ENCODE measurements at places on chromosomes 11 and 22. TPM values are rescaled to one million over a fixed set of nuclear protein-coding genes. Genes with fewer than 3 reads are reported as not detected.

The NLRP6 gene
- 2.5 TPM for total RNA-seq

DNA sequence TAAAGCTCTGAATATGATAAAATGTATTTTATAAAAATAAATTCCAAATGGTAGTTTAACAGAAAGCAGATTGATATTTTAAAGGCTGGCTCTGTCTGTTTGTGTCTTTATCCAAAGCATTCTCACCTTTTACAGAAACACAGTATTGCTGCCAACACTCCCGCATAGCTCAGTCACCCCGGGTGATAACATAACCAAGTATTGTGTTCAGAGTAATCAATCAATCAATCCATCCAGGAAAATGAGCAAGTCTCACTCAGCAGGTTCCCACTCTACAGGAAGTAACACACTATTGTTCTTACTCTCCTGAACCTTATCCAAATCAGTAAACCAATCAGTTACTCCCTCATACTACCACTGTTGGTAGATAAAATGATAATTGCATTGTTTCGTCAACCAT lies 203.4 kb downstream of the LRRC4C start:
- H3K4me3 ChIP-seq: no peak overlapping the region
- H3K27ac ChIP-seq: no peak overlapping the region
- DNase-seq: no peak
- no peaks in the 10 kb centered on the region for H3K36me3 ChIP-seq

The ADORA2A gene
- total RNA-seq: 19.8 TPM

The TPCN2 gene
- total RNA-seq: 26.0 TPM

The MRGPRF gene
- not detected for total RNA-seq

DNA sequence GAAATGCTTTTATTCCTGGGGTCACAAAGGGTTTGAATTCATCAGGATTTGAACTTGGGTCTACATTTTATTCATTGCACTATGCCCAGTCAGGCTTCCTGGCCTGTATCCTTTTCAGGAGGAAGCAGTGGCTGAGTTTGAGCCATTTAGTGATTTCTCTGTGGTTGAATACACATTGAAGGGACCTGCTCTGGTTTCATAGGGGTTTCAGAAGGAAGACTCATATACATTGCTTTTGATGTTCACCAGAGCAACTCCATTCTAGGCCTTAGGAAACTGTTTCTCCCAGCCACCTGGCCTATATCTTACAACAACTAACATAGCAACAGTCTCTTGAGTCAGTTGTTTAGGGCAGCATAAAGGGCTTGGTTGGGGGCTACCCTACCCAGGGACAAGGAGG lies 165.7 kb downstream of the INSC start:
- no peaks in the 10 kb centered on the region for H3K36me3 ChIP-seq
- H3K27me3 ChIP-seq: peaks cover 7% of the 10 kb centered on the region
- no peaks in the 10 kb centered on the region for H3K4me1 ChIP-seq
- H3K4me3 ChIP-seq: no peak overlapping the region
- H3K27ac ChIP-seq: no peak overlapping the region

DNA sequence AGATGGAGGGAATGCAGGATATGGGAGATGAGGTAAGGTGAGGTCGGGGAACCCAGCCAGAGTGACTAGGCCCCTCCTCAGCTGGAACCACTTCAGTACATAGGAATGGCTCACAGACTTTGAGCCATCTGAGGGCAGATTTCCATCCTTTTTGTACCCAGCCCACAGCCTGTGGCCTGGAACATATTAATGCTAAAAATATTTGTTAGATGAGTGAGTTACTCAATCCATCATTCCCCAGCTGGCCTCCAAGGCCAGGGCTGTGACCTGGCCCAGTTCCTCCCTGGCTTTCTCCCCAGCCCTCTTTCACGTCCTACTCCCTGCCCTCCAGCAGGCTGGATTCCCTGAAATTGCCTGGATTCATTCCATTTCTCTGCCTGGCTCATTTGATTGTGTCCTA lies 57.2 kb upstream of the PRDM11 start:
- peaks cover 18% of the 10 kb centered on the region for H3K4me1 ChIP-seq
- H3K36me3 ChIP-seq: no peaks in the 10 kb centered on the region
- no peak overlapping the region for H3K4me3 ChIP-seq
- peaks cover 12% of the 10 kb centered on the region for H3K27me3 ChIP-seq

DNA sequence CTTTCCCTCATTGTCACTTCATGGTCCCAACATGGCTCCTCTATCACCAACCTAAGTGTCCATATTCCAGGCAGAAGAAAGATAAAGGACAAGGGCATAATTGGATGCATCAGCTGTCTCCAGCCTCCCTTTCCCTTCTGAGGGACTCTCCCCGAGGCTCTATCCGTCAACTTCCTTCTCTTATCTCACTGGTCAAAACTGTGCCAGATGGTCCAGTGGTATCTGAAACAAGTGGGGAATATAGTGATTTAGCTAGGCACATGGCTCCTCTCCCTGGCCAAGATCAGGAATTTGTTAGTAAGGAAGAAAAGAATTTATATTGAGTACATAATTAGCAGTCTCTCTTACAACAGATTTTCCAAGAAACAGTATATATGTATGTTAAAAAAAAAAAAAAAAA lies 12.6 kb upstream of the SPON1 start:
- H3K27me3 ChIP-seq: peaks cover 17% of the 10 kb centered on the region
- peaks cover 9% of the 10 kb centered on the region for H3K4me1 ChIP-seq
- no peaks in the 10 kb centered on the region for H3K36me3 ChIP-seq
- no peak overlapping the region for H3K4me3 ChIP-seq

GRCh38 chr11:114296605-114297372 lies 590 bp downstream of the NNMT start:
- H3K4me3 ChIP-seq: no peak overlapping the region
- peaks cover 1% of the 10 kb centered on the region for H3K4me1 ChIP-seq
- H3K27me3 ChIP-seq: peaks cover 22% of the 10 kb centered on the region
- H3K27ac ChIP-seq: no peak overlapping the region

GRCh38 chr22:46451741-46452140 lies 85.7 kb downstream of the CELSR1 start:
- H3K4me1 ChIP-seq: no peaks in the 10 kb centered on the region
- DNase-seq: no peak
- no peaks in the 10 kb centered on the region for H3K27me3 ChIP-seq
- H3K27ac ChIP-seq: no peak overlapping the region
- no peak overlapping the region for H3K4me3 ChIP-seq

GRCh38 chr11:894575-895201 lies 15.9 kb downstream of the CHID1 start:
- no peaks in the 10 kb centered on the region for H3K4me1 ChIP-seq
- no peak overlapping the region for H3K27ac ChIP-seq
- no peak for DNase-seq
- H3K4me3 ChIP-seq: no peak overlapping the region
- H3K27me3 ChIP-seq: no peaks in the 10 kb centered on the region

GRCh38 chr11:42462558-42463310 lies 849.1 kb upstream of the API5 start:
- no peak overlapping the region for H3K27ac ChIP-seq
- no peak for DNase-seq
- no peaks in the 10 kb centered on the region for H3K4me1 ChIP-seq
- H3K27me3 ChIP-seq: no peaks in the 10 kb centered on the region
- H3K36me3 ChIP-seq: no peaks in the 10 kb centered on the region

The CNTF gene
- 2.3 TPM for total RNA-seq

DNA sequence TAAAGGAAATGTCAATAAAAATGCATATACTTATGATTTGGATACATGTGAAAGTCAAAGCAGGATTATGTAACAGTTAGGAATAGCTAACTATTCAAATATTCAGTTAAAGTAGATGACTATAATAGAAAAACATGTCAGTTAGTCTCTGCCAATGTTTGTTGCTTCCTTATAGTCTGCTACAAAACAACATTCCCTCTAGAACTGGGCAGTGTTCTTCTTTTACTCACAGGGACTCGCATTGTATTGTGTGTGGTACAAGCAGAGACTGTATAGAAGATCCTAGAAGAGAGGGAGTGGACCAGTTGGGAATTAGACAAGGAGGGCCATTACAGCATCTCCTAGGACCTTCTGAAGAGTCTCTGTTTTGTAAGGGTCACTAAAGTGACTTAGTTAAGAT lies 10.6 kb downstream of the ACAT1 start:
- DNase-seq: no peak
- no peak overlapping the region for H3K4me3 ChIP-seq
- H3K4me1 ChIP-seq: peaks cover 12% of the 10 kb centered on the region
- H3K27me3 ChIP-seq: no peaks in the 10 kb centered on the region

DNA sequence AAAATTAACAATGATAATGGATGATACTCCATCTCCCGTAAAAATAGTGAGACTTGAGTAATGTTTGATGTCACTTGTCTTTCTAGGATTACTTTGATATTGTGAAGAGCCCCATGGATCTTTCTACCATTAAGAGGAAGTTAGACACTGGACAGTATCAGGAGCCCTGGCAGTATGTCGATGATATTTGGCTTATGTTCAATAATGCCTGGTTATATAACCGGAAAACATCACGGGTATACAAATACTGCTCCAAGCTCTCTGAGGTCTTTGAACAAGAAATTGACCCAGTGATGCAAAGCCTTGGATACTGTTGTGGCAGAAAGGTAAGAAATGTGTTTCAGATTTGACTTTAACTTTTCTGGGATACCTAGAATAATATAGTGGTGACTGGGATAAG lies 48.0 kb upstream of the L3MBTL2 start:
- peaks cover 81% of the 10 kb centered on the region for H3K36me3 ChIP-seq
- DNase-seq: no peak
- H3K27me3 ChIP-seq: no peaks in the 10 kb centered on the region
- H3K4me1 ChIP-seq: no peaks in the 10 kb centered on the region
- no peak overlapping the region for H3K27ac ChIP-seq

The CARD10 gene
- not detected for total RNA-seq

DNA sequence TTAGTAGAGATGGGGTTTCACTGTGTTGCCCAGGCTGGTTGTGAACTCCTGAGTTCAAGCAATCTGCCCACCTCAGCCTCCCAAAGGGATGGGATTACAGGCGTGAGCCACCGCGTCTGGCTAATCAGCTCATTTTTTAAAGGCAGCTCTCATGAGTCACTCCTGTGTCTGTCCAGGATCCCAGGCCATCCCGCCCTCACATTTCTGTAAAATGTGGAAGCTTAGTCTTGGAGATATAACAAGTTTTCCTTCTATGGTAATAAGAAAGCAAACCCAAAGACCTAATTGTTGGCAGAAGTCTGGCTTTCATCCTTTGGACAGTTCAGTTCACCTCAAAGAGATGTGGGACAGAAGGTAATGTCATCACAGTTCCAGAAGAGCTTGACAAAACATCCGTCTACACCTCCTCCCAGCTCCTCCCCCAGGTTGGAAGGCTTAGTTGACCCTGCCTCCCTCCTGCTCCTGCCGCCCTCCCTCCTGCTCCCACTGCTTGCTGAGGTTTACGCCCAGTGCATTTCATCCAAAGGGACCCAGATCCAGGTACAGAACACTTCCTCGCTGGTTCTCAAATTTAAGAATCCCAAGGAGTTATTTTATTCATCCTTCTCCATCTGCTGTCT lies 6.4 kb downstream of the DRD2 start:
- H3K4me3 ChIP-seq: no peak overlapping the region
- H3K27ac ChIP-seq: no peak overlapping the region
- DNase-seq: no peak
- no peaks in the 10 kb centered on the region for H3K36me3 ChIP-seq
- peaks cover 8% of the 10 kb centered on the region for H3K4me1 ChIP-seq

DNA sequence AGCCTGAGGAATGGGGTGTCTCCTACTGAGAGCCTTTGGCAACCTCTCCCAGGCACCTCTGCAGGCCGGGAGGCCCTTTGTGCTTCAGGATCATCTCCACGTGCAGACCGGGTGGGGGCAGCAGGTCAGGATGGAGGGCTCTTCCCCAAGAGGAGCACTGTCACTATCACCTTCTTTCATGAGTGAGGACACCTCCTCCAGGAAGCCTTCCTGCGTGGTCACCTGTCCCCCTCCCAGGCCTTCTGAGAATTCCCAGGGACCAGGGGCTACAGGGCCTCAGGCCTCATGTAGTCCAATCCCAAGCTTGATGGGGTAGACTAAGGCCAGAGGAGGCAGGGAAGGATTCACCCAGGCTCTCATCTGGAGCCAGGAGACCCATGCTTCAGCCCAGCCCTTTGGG lies 57.6 kb downstream of the PDE2A start:
- peaks cover 35% of the 10 kb centered on the region for H3K27me3 ChIP-seq
- H3K36me3 ChIP-seq: no peaks in the 10 kb centered on the region
- no peak for DNase-seq
- H3K4me1 ChIP-seq: peaks cover 48% of the 10 kb centered on the region

DNA sequence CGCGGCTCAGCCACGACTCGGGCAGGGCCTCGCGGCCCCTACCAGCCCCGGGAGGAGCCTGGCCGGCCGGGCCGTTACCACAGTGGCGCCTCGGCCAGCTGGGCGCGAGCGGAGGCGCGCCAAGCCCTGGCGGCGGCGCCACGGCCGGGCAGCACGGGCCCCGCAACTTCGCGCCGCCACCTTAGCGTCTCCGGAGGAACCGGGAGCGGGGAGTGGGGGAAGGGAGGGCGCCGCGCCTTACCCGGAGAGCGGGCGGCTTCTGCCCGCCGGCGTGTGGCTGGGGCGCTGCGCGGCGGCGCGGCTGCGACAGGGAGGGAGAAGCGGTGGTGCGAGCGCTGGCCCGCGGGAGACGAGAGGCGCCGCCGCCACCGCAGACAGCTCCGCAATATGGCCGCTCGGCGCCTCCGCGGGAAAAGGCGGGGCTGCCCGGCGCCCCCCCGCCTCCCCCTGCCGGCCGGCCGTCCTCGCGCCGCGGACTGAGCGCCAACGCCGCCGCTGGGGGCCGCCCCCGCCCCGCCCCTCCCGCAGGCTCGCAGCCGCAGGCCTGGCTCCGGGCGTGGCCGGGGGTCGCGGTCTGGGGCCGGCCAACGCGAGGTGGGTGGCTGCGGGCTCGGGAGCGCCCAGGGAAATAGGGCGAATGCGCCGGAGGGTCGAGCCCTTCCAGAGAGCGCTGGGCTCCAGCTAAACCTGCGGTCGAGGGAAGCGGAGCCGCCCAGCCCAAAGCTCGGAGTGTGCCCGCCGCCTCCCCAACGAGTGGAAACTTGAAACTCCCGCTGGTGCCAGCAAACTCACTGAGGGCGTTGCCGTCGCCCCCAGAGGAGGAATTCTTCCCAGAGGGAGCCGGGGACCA lies at the start of gene RDX:
Gene RDX, minus strand, starts transcription at position 389 of the 850 bp plus-strand sequence. CDS start 16,922 bp downstream, outside the sequence.
- no peaks in the 10 kb centered on the region for H3K27me3 ChIP-seq
- peak within 1 kb of the TSS; percentile 77 for H3K27ac ChIP-seq
- H3K36me3 ChIP-seq: peaks cover 20% of the 10 kb centered on the region

The BRSK2 gene
- total RNA-seq: 0.18 TPM

GRCh38 chr11:71446942-71447688 lies 1.1 kb downstream of the DHCR7 start:
- no peaks in the 10 kb centered on the region for H3K27me3 ChIP-seq
- H3K4me1 ChIP-seq: peaks cover 49% of the 10 kb centered on the region
- peaks cover 48% of the 10 kb centered on the region for H3K36me3 ChIP-seq

The OLFML1 gene
- total RNA-seq: not detected

The CDC42BPG gene
- 0.70 TPM for total RNA-seq
